ENCODE measurements at places on chromosomes 4 and X. TPM values are rescaled to one million over a fixed set of nuclear protein-coding genes. Genes with fewer than 3 reads are reported as not detected.

DNA sequence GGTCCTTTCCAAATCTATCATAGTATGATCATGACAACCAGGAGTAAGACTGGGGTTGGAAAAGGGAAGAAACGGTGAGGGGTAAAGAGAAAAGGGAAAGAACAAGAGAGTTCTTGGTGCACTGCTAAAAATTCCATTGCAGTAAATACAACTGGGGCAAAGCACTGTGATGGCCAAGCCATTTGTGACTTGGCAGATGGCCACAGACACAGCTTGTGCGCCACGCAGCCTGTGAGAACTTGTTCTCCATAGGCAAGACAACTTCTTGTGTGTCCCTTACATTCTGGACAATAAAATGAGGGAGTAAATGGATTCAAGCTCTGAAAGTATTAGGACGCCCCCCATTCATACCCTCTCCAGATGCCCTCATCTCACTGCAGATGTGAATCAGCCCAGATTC, 10.9 kb downstream of the MFAP3L start:
- H3K27ac ChIP-seq: no peak overlapping the region
- DNase-seq: no peak
- peaks cover 45% of the 10 kb centered on the region for H3K4me1 ChIP-seq
- no peak overlapping the region for H3K4me3 ChIP-seq

The RIPPLY1 gene
- not detected for total RNA-seq

DNA sequence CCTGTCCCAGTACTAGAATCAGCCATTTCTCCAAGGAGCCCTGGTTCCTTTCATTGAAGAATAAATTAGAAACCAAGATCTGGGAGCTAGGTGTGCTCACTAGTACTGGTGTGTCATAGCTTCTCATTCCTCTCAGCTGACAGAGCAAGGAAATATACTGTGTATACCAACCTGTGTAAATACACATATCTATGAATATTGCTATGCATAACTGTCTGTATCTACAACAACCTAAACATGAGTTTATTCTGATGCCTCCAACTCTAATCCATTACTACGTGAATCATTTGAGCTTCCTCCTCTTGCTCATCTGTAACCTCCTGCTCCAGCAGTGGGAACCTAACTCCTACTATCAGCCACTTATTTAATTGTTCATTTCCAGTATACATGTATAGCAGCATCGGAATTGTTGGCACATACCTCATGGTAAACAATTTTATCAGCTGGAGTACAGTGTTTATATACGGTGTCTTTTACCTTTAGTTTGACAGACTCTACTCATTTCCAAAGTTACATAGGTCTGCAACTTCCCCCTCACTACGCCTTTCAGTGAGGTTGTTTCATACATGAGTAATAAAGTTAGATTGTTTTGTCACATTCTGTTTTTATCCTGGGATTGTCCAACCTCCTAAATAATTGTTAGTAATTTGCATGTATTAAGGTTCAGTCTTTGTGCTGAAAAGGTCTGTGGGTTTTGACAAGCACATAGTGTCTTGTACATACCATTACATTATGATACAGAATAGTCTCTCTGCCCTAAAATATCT, 7.1 kb upstream of the SCRG1 start:
- no peaks in the 10 kb centered on the region for H3K27me3 ChIP-seq
- no peaks in the 10 kb centered on the region for H3K36me3 ChIP-seq
- H3K4me1 ChIP-seq: no peaks in the 10 kb centered on the region
- H3K4me3 ChIP-seq: no peak overlapping the region

The TRPC5OS gene
- not detected for total RNA-seq

- H3K4me1 ChIP-seq: no peaks in the 10 kb centered on the region
- H3K27me3 ChIP-seq: no peaks in the 10 kb centered on the region
- no peak overlapping the region for H3K27ac ChIP-seq
- no peak for DNase-seq
Observed at GRCh38 chrX:38086451-38087215, 80.3 kb downstream of the SYTL5 start.

- no peak overlapping the region for H3K4me3 ChIP-seq
- H3K36me3 ChIP-seq: no peaks in the 10 kb centered on the region
- no peak overlapping the region for H3K27ac ChIP-seq
Observed at GRCh38 chrX:21870494-21870893, 14.7 kb downstream of the YY2 start.

- no peak overlapping the region for H3K27ac ChIP-seq
- H3K36me3 ChIP-seq: peaks cover 25% of the 10 kb centered on the region
- H3K4me1 ChIP-seq: peaks cover 7% of the 10 kb centered on the region
- H3K4me3 ChIP-seq: no peak overlapping the region
Observed at GRCh38 chr4:43316813-43317212, 424.3 kb downstream of the GRXCR1 start.

DNA sequence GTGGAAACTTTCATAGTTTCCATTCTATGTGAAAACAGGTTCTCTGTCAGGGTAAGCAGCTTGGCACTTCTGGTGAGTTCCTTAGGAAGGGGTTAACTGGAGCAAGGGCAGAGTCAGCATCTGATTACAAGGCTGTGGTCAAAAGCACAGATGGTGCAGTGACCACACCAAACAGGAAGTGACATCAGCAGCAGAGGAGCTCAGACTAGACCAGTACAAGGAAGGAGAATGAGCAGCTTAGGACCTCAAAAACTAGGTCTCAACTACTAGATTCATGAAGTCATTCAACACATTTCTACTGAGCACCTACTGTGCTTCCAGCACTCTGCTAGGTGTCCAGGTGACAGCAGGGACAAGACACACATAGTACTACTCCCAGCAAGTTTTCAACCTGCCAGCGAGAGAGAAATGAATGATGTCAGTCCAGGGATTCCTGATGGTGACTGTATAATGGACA, 130.2 kb downstream of the AMELX start:
- H3K4me1 ChIP-seq: peaks cover 3% of the 10 kb centered on the region
- no peak overlapping the region for H3K4me3 ChIP-seq
- H3K27me3 ChIP-seq: peaks cover 34% of the 10 kb centered on the region
- no peak for DNase-seq
- no peak overlapping the region for H3K27ac ChIP-seq

DNA sequence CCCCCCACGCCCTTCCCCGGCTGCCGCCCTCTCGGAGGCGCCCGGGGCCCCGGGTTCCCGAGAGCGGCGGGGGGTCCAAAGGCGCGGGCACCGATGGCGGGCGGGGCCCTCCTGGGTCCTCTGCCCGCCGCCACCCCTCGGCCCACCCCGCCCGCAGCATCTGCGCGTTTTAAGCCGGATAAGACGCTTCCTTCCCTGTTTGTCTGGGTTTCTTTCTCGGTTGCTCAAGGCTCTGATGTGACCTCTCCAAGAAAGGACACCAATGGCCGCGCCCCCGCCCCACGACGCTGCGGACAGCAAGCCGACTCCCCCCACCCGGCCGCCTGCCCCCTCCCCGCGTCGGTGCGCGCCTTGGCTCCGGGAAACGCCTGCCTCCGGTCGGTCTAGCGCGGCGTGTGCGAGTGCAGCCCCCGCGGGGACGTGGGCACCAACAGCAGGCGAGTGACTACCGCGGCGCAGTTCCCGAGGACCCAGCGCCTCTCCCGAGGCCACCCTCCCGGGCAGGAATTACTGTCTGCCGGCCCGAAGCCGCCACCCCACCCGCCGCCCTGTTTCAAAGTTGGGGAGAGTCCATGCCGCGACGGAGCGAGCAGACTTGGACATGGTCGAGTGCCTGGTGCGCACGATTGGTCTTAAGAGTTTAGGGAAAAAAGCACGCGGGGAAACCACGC, 21.1 kb upstream of the HMX1 start:
- H3K27me3 ChIP-seq: peaks cover 100% of the 10 kb centered on the region
- no peaks in the 10 kb centered on the region for H3K36me3 ChIP-seq
- H3K4me1 ChIP-seq: peaks cover 32% of the 10 kb centered on the region

The HMGB2 gene
- total RNA-seq: 288 TPM

The BEX2 gene
- total RNA-seq: 32.8 TPM

The SHROOM2 gene
- 12.3 TPM for total RNA-seq

- H3K4me1 ChIP-seq: peaks cover 8% of the 10 kb centered on the region
- no peak for DNase-seq
- no peak overlapping the region for H3K4me3 ChIP-seq
- peaks cover 61% of the 10 kb centered on the region for H3K27me3 ChIP-seq
- no peak overlapping the region for H3K27ac ChIP-seq
Observed at GRCh38 chr4:139574641-139575040, 18.6 kb upstream of the SETD7 start.

DNA sequence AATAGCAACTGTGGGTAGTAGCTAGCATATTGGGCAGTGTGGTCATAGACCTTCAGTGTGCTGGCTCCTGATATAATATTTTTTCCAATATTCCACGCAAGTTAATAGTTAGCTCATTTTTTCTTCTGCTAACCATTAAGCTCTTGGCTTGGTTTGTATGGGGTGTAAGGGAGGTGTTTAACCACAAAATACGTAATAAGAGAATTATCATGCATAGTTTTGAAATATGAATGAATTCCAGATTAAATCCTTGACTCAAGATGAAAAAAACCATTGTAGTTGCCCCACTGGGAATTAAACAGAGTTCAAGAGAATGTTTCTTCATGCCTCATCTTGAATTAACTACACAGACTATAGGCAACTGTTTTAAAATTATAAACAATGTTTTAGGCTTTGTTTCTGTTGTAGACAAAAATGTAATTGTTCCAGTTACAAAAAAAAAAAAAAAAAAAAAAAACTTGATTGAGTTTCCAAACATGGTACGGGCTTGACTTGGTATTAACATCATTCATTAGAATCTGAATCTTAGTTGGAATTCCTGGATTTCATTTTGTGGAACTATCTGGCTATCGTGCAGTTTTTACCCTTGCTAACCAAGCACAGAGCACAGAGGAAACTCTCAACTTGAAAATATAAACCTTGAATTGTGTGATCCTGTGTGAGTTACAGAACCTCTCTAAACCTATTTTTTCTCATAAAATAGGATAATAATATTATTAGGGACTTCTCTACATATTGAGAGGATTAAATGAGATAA, 28.4 kb downstream of the CXCL1 start:
- H3K27me3 ChIP-seq: no peaks in the 10 kb centered on the region
- no peak overlapping the region for H3K4me3 ChIP-seq
- peaks cover 9% of the 10 kb centered on the region for H3K4me1 ChIP-seq
- DNase-seq: no peak
- no peak overlapping the region for H3K27ac ChIP-seq

- H3K4me3 ChIP-seq: no peak overlapping the region
- DNase-seq: no peak
- H3K36me3 ChIP-seq: no peaks in the 10 kb centered on the region
- H3K4me1 ChIP-seq: peaks cover 25% of the 10 kb centered on the region
- no peak overlapping the region for H3K27ac ChIP-seq
- H3K27me3 ChIP-seq: no peaks in the 10 kb centered on the region
Observed at GRCh38 chr4:180081072-180081471, 2162.1 kb upstream of the TENM3 start.

The MAPK10 gene
- 4.6 TPM for total RNA-seq

- peaks cover 17% of the 10 kb centered on the region for H3K4me1 ChIP-seq
- H3K4me3 ChIP-seq: no peak overlapping the region
- H3K27ac ChIP-seq: no peak overlapping the region
- DNase-seq: no peak
- peaks cover 8% of the 10 kb centered on the region for H3K36me3 ChIP-seq
Observed at GRCh38 chr4:101785486-101785885, 5.0 kb upstream of the BANK1 start.

Measured in WTC11 (cell line).